ENCODE measurements at places on chromosomes 2 and 18.
A peak's percentile ranks its signal among the peaks of the same experiment; 100 is the strongest.

DNA sequence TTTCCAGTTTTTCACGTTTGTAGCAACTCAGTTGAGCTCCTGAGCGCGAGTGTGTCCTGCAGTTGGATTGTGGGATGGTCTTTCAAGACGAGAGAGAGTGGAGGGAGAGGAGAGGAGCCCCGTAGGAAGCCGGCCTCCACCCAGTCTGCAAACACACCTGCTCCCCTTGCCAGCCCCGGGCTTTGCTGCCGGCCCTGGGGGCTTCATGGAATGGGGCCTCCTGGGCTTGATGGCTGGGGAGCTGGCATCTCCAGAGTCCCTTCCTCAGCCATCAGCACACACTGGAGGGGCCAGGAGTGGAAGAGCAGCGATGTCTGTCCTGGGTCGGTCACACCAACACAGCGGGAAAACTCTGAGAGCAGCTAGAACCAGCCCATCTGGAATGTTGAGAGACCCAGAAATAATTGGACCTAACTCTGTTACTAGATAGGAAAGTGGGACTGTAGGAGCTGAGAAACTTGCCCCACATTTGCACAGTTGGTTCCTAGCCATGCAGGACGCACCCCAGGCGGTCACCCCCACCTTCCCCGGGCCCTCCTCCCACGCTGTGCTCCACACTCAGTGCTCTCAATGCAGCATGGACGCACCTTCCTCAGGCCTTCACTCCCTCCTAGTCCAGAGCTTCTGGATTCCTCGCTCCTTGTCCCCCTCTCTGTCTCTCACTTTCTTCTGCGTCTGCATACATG is 69.6 kb downstream of the PTGR3 start:
- DNase-seq, result no peak

- no peak for DNase-seq
These were observed 163.5 kb downstream of the MTCL1 start for GRCh38 chr18:8868779-8869415.

DNA sequence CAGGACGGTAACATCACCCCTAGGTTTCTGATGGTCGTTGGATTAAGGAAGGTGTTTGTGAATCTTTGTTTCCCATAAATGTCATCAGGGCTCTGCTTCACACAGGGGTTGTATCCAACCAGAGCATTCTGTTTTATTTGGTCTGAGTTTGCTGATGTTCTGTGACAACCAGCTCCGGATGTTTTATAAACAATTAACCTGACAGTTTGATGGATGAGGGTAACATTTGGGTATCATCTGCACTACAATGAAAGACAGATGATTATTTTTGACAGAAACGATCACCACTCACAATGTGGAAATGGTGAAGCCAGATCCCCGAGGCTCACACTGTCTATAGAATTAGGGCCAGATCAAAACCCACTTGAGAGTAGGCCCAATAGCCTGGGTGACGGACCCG is 107.1 kb downstream of the CDC42EP3 start:
- DNase-seq, result no peak

GRCh38 chr2:45103351-45104345 is 94.4 kb upstream of the SIX2 start:
- DNase-seq, result no peak

DNA sequence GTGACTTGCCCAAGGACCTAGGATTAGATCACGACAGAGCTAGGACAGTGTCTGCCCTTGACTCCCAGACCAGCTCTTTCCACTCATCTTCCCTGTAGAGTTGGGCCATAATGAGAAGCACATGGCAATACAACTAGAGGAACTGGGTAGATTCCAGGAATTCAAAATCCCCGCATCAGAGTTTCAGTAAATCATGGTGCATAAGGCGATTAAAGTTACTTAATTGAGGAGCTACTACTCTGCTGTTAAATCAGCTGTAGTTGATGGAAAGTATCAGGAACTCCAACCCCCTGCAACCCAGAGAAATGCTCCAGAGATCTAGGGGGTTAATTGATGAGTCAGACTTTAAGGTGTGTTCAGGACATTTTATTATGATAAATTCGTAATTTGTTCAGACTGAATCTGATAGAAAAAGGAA is 5.7 kb downstream of the ANTXR1 start:
- DNase-seq, result no peak

DNA sequence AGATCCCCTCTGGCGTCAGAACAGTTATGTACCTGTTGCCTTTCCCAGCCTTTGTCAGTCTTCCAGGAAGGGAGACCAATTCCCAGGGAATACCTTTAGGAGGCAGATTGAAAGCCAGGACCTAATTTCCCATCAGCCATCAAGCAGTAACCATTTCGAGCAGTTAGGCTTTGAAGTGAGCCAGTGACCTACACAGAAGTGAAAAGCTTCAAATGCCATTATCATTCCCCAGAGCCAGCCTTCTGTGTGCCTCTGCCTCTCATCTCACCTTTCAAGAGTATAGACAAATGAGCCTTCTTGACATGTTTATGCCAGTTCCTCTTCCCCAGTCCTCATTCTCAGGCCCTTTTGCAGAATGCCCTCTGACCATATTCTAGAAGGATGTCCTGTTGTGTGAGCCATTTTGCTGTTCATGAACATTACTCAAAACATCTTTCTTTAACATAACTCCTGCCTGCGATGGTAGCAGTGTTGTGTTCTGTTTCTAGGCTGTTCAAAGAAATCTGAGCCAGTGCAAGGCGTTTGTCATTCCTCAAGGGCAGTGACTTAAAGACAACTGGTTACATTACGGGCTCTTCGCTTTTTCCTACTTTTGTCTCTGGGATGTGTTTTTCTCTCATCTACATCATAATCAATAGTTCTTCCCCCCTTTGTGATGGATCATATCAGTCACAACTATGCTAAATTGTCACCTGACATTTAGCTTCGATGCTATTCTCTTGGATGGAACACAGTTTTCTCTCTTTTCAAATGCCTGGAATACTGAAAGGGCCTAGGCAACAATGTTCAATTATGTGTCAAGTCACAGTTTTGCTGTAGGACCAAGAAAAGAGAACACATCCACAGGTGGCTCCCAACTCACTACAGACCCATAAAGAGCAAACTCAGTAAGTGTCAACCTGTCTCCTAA is 138.6 kb downstream of the ALK start:
- DNase-seq, result no peak

- DNase-seq, result peak; percentile 80
These were observed 44.0 kb downstream of the GNAL start for GRCh38 chr18:11733031-11733430.

DNA sequence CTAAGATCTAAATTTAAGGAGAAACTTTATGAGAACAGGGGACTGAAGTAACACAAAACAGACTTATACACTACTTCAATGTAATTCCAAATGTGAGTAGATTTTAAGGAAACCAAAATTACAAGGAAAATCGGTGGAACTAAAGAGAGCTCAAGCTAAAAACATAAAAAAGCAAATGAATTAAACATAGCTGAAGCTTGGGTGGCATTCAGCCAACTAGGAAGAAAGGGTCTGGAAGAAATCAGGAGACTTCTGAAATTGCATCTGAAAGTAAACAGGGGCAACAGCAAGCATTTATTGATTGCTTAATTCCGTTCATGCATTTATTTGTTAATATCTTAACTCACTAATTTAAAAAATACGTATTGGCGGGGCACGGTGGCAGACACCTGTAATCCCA is 727.3 kb upstream of the PKDCC start:
- DNase-seq, result no peak

DNA sequence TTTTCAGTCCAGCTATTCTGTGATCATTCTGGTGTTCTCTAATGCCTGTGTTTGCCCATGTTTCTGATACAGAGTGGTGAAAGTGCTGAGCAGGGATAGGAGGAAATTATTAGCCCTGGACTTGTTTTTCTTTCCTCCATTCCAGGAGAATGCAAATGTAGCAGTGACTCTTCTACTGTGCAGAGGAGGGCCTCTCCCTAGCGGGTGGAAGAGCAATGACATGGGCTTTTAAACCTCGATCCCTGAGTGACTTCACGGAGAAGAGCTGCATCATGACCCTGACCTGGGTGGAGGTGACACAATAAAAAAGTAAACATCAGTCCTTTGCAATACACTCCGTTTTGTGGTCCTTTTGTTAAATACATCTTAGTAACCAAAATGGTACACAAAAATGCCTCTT is 68.0 kb upstream of the NETO1 start:
- no peak for DNase-seq

GRCh38 chr2:36459725-36460137 is 104.2 kb downstream of the CRIM1 start:
- DNase-seq, result no peak

DNA sequence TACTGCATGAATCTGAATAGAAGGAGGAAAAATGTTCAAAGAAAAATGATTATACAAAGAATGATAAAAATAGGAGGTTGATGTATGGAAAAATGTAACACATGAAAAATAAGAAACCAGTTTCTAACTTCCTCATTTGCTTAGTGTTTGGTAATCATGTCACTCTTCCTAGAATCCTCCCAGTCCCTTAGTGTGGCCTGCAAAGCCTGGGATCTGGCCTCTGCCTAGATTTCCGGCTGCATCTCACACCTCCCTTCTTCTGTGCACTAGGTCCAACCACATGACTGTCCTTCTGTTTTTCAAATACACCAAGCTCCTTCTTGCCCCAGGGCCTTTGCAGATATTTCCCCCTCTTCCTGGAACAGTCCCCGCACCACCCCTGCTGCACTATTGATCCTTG is 76.8 kb upstream of the RBMS1 start:
- no peak for DNase-seq

GRCh38 chr18:21777814-21778213 is 37.2 kb downstream of the MIB1 start:
- no peak for DNase-seq

GRCh38 chr2:126802774-126803433 is 95.8 kb upstream of the TEX51 start:
- DNase-seq, result no peak

DNA sequence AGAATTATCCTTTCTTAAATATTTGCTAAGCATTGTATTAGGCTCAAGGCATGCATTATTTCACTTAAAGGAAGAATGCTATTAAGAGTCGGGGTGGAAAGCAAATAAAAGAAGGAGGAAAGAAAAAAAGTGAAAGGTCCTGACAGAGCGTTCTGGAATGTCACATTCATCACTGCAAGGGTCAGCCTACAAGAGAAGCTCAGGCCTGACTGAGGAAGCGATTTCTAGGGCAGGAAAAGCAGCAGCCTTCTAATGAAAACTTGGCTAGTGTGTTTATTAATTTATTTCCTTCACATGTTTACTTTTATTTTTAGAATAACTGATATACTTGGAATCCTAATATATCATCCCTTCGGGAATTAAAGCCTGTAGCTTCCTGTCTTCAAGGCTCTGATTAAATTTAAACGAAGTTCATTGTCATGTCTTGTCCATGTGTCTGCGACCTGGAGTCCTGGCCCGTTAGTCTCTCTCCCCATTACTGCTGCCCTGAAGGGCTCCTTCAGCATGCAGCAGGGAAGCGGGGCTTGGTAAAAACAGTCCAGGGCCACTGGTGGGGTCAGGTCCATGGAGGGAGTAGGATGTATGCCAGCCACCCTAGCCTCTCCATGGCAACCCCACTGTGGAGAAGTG is 119.2 kb upstream of the CCDC68 start:
- no peak for DNase-seq

GRCh38 chr2:143796051-143796450 is 666.8 kb downstream of the ARHGAP15 start:
- DNase-seq, result no peak

DNA sequence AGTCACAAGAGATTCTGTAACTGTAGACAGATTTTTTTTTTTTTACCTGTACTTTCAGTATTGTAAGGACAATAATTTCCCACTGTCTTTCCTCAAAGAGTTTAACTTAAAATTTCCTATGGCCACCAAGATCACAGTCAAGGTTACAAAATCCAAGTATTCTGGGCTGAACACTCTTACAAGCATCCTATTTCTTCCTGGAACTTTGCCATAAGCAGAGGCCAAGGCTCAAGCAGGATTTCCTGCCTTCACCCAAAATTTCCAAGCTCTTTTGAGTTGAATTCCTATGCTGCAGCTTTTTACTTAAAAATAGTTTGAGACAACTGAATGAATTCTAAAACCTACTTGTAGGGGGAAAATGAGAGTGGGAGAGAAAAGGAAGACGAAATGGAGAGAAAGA is 299.4 kb downstream of the ZNF516 start:
- no peak for DNase-seq

DNA sequence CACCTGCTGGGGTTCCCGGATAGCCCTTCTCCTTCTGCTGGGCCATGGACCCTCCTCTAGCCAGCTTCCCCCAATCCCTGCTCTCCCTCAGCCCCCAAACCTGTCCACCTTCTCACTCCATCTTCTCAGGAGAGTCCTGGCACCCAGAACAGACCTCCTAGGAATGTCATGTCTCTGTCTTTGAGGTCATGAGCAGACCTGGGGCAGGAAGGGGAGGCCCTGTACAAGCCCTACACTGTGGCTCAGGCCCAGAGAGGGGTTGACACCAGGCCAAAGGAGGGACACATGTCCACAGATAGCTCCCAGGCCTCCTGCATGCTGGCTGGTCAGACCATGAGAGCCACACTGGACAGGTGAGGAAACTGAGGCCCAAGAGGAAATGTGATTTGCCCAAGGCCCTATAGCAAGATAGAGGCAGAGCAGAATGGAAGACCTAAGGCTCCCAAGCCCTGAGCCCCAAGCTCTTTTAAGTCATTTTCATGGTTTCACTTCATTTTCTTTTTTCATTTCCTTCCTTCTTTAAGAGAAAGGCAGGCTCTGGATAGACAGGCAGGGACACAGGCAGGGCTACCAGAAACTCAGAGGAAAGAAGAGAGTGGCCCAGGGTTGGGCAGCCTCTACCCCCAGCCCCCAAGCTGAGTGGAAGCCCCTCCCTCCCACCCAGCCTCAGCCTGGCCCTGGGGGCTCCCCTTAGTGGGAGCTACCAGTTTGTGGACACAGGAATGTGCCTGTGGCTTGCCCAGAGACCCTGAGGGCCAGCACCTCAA is 159.7 kb downstream of the SMAD7 start:
- peak; percentile 27 for DNase-seq

DNA sequence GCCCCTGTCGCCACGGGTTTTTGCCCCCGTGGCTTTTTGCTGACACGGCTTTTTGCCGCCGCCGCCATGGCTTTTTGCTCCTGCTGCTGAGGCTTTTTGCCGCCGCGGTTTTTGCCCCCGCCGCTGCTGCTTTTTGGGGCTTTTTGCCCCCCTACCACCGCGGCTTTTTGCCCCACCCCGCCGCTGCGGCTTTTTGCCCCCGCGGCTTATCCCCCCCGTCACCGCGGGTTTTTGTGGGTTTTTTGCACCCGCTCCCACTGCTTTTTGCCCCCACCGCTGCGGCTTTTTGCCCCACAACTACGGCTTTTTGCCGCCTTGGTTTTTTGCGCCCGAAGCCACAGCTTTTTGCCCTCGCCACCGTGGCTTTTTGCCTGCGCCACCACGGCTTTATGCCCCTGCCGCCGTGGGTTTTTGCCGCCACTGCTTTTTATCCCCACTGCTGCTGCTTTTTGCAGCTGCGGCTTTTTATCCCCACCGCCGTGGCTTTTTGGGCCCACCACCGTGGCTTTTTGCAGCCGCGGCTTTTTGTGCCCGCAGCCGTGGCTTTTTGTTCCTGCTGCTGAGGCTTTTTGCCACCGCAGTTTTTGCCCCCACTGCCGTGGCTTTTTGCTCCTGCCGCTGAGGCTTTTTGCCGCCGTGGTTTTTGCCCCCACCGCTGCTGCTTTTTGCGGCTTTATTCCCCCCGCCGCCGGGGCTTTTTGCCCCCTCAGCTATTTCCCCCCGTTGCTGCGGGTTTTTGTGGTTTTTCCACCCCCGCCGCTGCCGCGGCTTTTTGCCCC is 2798.0 kb upstream of the TEKT4 start:
- no peak for DNase-seq

- DNase-seq, result no peak
These were observed 226.7 kb upstream of the MC4R start for GRCh38 chr18:60599267-60599666.

All from activated naive CD8-positive, alpha-beta T cell treated with anti-CD3 and anti-CD28 coated beads, Interleukin-2, amount 10 ng/mL, durations not matched to agents 7 days and 5 days (primary cell).